ENCODE measurements at places on chromosomes 11 and 22.

GRCh38 chr22:50723991-50724390 lies 14.0 kb upstream of the ACR start:
- DNase-seq: no peak

- no peak for DNase-seq
Observed at GRCh38 chr11:75237050-75237449, 3.5 kb upstream of the TPBGL start.

DNA sequence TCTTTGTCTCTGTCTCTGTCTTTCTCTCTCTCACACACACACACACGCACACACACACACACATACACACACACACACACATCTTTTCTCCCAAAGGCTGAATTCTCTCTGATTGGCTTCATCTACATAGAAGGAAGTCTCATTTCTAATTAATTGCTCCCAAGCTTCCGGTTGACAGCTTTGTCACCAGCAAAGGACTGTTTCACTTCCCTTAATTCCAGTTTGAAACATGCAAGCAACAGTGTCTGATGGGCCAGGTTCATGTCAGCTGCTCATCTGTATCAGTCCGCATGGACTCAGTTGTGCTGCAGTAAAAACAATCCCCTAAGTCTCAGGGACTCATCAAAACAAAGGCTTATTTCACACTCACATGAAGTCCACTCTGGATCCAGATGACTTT lies 16.2 kb upstream of the PVALB start:
- DNase-seq: no peak

DNA sequence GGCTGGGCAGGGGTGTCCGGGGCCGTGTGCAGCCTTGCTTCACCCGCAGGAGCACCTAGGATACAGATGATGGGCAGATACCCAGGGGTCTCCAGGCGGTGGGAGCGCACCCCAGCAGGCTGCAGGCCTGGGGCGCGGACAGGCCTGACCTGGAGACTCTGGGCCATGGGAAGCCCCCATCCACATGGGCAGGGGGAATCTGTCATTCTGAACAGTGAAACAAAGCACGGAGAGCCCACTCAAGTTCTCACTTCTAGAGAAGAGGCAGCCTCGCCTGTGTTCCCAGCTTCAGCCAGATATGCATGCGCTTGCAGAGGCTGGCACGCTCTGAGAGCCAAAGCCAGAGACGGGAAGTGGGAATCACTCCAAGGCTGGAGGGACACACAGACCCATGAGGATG lies 333.1 kb downstream of the BRD1 start:
- no peak for DNase-seq

- DNase-seq: no peak
Observed at GRCh38 chr11:44782478-44782877, 55.7 kb downstream of the TSPAN18 start.

GRCh38 chr22:18010266-18010665 lies 14.1 kb downstream of the MICAL3 start:
- DNase-seq: no peak

DNA sequence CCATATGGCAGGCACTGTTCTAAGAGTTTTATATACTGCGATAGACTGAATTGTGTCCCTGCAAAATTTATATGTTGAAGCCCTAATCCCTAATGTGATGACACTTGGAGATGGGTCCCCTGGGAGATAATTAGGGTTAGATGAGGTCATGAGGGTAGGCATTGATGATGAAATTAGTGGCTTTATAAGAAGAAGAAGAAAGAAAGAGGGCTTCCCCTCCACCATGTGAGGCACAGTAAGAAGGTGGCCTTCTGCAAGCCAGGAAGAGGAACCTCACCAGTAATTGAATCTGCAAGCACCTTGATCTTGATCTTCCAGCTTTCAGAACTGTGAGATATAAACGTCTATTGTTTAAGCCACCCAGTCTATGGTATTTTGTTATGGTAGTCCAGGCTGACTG lies 46.6 kb upstream of the TENM4 start:
- DNase-seq: no peak

GRCh38 chr11:112593440-112593839 lies 332.8 kb upstream of the PLET1 start:
- DNase-seq: no peak

DNA sequence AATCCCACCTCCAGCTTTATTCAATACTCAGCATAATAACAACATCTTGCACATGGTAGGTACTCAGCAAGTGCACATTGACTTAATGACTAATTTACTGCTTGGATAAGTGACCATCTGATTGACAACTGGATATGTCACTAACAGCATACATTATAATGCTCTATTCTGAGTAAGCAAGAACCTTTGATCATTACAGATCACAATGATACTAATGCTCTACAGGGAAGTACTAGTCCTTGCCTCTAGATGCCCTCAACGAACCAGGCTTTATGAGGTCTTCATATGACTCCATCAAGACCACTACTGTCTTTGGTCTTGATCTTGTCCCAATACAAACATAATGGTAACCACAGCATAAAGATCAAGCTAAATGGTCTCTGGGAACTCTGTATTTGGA lies 167.6 kb upstream of the MTMR2 start:
- peak; percentile 6 for DNase-seq

DNA sequence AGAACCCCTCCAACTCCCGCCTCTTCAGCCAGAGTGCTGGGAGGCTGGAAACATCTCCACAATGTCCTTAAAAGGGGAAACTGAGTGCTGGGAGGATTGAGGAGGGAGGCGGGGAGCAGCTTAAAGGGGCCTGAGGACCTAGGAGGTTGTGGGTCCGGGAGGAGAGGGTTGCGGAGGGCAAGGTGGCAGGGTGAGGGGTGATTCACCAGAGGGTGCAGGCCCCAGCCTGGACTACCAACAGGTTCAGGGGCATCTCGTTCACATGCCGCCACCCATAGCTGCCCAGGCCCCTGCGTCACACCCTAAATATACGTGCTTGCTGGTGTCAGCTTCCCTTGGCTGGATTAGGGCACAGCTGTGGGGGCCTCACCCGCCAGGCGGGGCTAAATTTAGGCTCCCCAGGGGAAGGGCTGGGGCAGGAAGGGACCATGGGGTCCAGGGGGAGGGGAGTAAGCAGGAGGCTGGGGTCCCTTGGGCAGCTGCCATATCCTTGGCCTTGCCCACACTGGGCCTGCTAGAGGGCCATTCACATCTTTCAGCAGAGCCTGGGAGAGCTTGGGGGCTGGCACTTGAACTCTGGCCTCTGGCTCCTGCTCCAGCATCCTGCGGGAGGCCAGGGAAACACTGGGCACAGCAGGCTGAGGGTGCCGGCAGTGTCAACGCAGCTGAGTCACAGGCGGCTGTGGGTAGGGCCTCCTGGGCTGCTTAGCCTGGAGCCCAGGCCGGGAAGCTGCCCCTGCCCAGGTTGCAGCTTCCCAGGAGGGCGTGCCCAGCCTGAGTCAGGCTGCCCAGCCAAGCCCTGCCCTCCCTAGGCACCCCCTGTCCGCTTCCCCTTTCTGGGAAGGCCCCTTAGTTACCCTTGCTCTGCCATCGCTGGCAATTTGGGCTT lies 1.3 kb downstream of the EHBP1L1 start:
- DNase-seq: no peak

- DNase-seq: no peak
Observed at GRCh38 chr11:115926138-115926537, 421.9 kb upstream of the CADM1 start.

DNA sequence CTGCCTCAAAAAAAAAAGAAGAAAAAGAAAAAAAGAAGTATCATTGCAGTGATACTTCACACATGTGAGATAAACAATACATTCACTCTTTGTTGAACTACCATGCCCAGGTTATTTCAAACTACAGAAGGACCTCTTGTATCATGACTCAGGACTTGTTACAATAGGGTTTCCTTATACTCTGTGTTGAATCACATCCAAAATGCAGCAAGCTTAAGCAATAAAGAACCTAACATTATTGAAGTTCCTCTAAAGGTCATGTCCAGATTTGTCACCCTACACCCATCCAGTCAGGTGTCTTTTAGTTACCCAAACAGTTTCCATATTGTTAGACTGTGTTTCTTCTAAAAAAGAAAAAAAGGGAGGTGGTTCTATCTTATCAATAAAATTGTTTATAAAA lies 26.9 kb upstream of the ALKBH3 start:
- no peak for DNase-seq

DNA sequence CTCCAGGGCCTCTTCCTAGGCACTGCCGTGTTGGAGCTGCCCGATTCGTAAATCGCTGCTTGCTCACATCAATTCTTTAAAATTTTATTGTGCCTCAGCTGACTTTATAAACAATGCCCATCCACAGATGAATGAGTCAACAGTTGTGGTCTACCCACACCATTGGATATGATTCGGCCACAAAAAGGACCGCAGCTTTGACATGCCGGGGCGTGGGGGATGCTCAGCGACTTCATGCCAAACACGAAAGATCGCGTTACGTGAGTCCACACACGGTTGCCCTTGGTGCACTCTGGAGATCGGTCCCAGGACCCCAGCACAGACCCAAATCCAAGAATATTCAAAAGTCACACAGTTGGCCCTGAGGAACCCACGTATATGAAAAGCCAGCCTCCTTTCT lies 195.7 kb downstream of the CTTN start:
- no peak for DNase-seq

DNA sequence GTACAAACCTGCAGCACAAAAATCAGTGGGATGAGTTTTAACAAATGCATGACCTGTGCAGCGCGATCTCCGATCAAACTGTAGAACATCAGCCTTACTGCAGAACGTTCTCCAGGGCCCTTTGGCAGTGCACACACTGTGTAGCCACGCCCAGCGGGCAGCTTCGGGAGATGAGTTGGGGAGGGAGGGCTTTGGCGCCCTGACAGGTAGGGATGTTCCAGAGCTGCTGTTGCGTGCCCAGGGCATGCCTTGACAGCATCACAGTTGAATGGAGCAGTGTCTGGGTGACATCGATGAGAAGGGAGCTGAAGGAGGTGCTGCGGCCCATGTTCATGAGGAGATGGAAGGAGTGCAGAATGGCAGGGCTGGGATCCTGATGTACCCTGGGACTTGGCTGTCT lies 80.2 kb downstream of the TBC1D22A start:
- DNase-seq: no peak

- no peak for DNase-seq
Observed at GRCh38 chr11:10350334-10350733, 45.5 kb downstream of the ADM start.

DNA sequence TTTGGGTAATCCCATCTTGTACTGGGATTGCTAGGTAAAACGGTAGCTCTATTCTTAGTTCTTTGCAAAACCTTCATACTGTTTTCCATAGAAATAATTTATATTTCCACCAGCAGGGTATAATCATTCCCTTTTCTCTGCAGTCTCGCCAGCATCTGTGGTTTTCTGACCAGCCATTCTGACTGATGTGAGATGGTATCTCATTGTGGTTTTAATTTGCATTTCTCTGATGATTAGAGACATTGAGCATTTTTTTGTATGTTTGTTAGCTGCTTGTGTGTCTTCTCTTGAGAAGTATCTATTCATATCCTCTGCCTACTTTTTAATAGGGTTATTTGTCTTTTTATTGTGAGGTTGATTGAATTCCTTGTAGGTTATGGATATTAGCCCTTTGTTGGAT lies 220.9 kb downstream of the PGR start:
- no peak for DNase-seq

DNA sequence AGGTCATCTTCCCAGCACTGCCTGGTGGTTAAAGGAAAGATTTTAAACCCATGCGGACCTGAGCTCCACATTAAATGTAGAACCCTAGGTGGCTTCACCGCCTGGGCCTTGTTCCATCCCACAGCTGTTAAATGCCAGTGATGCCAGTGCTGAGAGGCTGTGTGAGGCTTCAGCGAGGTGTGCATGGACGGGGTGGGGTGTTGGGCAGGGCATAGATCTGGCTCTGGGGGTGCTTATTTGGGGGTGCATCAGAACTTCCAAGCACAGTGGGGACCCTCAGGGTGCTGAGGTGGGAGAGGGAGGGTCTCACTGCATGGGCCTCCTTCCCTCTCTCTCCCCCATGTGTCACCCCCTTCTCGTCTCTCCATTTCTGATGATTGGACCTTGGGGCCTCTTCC lies 90.1 kb upstream of the B3GAT1 start:
- no peak for DNase-seq

GRCh38 chr22:19361501-19362103 lies 69.9 kb downstream of the HIRA start:
- DNase-seq: no peak

GRCh38 chr11:60367009-60367408 lies 11.3 kb upstream of the MS4A7 start:
- no peak for DNase-seq

- no peak for DNase-seq
Observed at GRCh38 chr22:49997932-49998717, 14.4 kb downstream of the IL17REL start.

- peak; percentile 52 for DNase-seq
Observed at GRCh38 chr11:59551659-59552521, 40.6 kb downstream of the OR4D9 start.

DNA sequence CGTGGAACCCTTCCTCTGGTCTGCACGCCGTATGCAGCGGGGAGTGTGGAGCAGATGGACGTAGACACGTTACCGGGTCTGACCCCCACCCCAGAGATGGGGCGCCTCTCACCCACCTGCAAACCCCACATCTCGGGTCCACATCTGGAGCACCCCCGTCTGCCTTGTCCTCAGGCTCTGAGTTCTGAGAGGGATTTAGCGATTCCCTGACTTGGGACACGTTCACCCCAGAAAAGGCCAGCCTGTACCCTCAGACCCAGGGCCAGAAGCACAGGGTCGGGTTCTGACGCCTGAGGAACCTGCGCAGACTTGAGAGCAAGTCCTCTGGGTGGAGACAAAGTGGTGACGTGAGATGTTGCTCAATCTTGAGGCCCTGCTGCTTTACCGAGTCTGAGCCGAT lies 1138.5 kb downstream of the BRD1 start:
- DNase-seq: no peak

GRCh38 chr11:61049859-61050258 lies 52.4 kb upstream of the CD5 start:
- DNase-seq: no peak

GRCh38 chr22:50040717-50041116 lies 17.4 kb downstream of the TTLL8 start:
- DNase-seq: no peak

- DNase-seq: no peak
Observed at GRCh38 chr11:108137212-108137611, 15.8 kb downstream of the ACAT1 start.

DNA sequence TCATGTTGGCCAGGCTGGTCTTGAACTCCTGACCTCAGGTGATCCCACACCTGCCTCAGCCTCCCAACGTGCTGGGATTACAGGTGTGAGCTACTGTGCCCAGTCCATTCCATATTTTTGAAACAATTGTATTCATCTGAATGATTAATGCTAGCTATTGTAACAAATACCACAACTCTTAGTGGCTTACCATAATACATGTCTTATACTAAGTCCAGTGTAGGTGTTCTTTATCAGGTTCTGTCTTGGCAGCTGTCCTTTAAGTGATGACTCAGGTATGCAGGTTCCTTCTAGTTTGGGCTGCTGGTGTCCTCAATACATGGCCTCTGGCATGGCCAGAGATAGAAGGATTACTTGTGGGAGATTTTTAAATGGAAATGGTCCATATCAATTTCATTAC lies 39.0 kb downstream of the UVRAG start:
- DNase-seq: no peak
